ENCODE measurements at places on chromosomes 2 and 18.

- no peak for DNase-seq
These were observed 160.4 kb downstream of the SRBD1 start for GRCh38 chr2:45450634-45451033.

- no peak for DNase-seq
These were observed 282.1 kb upstream of the HS6ST1 start for GRCh38 chr2:128600581-128601297.

DNA sequence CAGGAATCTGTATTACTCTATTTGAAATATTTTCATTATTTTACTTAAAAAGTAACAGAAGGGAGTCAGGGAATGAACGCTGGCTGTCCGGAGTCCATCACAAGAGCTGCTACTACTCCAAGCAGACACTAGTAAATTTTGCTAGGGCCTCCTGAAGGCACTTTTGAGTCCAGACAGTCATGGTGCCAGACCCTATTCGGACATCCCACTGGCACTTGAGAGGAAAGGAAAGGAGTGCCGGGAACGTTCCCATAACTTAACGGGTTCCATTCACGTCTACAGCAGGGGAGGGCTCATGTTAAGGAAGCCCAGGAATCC lies 563 bp upstream of the GMCL1 start:
- no peak for DNase-seq

GRCh38 chr18:21468514-21469164 lies 131.9 kb downstream of the ESCO1 start:
- no peak for DNase-seq

- DNase-seq = no peak
These were observed 149.6 kb upstream of the GALNT5 start for GRCh38 chr2:157107877-157108276.

DNA sequence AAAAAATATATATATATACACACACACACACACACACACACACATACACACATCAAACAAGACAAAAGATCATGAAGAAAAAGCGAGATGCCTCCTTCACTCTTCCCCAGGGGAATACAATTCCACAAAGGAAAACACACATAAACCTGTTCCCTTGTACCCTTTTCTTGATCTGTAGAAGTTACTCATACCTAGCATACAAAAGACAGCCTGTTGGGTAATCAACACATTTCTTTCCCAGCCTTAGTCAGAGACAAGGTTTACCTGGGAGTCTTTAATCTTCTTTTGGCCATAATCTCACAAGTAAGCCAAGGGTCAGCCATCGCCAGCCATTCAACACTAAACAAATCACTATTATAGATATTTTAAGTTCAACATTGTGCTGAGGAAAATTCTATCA lies 407.0 kb downstream of the SUCLG1 start:
- DNase-seq = no peak

GRCh38 chr2:238024986-238025385 lies 35.8 kb upstream of the SCLY start:
- DNase-seq = no peak

DNA sequence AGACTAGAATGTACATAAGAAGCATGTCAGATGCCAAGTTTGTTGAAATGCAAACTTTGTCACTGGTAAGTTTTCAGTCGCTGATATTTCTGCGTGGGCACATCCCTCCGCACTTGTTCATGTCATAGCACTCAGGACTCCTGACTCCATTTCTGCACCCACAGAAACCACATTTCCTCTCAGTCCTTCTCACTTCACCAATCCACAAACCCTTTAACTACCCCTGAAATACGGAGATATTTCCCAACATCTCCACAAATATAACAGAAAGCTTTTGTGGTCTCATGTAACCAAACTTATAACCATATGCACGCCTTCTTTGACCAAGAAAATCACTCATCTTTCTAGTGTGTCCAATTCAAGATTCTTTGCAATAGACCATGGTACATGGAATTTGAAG lies 276.9 kb upstream of the ERBB4 start:
- no peak for DNase-seq

- DNase-seq = no peak
These were observed 116.6 kb downstream of the GLI2 start for GRCh38 chr2:120852200-120852815.

DNA sequence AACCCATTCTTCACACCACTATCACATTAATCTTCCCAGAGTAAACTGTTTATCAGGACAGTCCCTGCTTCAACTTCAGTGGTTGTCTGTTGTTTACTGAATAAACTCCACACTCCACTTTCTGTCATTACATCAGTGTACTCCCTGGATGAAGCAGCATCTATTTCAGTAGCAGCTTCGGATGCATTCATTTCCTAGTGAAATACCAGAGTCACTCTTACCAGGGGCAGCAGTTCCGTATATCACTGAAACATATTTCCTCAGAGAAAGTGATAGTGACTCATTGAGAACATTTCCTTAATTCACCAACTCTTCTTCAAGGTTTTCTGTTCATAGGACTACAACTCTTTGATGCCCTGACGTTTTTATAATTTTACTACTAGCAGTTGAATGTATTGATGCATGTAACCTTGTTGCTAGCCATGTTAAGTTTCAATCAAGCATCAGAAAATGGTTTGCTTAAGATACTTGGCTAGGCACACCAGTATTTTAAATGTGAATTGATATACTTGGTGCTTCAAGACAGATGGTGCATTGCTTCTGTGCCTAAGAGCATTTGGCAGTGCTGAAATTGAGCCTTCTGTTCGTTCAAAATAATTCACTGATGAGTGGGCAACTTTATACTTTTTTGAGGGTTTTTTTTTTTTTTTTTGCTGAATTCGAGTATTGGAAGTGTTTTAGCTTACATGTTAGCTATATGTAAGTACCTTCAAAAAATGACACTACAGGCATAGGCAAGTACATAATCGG lies 92.3 kb downstream of the UBE2E3 start:
- DNase-seq = no peak

DNA sequence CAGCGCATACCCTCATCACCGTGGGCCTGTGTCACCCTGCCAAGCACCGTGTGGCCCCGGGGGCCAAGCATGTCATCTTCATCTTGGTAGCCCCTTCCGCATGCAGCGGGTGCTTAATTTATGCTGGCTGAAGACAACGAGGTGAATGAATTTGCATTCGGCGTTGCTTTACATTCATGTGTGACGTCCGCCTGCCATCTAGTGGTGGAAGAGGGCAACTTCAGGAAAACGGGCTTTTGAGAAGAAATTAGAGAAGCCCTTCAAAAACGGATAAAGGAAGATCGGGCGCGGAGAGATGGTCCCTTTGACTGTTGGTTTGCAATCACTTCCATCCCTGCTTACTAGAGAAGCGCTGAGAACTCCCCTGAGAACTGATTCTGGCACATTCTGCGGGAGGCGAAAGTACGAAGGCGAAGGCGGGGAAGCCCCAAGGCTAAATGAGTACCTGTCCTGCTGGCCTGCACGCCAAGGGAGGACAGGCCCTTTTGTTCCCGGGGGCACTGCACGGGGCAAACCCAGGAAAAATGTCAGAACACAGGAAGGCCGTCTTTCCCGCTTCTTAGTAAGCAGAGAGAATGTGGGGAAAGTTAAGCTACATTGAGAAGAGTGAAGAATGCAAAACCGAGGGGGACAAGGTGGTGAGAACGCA lies 145.9 kb downstream of the ZNF516 start:
- peak; percentile 63 for DNase-seq

GRCh38 chr2:128304715-128305554 lies 13.7 kb downstream of the HS6ST1 start:
- no peak for DNase-seq

- DNase-seq = no peak
These were observed 10.3 kb upstream of the CHST10 start for GRCh38 chr2:100427627-100428258.

- no peak for DNase-seq
These were observed 253.2 kb downstream of the TTC32 start for GRCh38 chr2:19648583-19648982.

All from putamen (tissue), 1 donor.